ENCODE measurements at places on chromosomes 3 and 15.

GRCh38 chr3:151107177-151107576 is 21.7 kb downstream of the MED12L start:
- no peak for DNase-seq

GRCh38 chr15:79402136-79402535 is 30.0 kb upstream of the MINAR1 start:
- DNase-seq = no peak

GRCh38 chr3:39937315-39937714 is 127.9 kb downstream of the MYRIP start:
- no peak for DNase-seq

DNA sequence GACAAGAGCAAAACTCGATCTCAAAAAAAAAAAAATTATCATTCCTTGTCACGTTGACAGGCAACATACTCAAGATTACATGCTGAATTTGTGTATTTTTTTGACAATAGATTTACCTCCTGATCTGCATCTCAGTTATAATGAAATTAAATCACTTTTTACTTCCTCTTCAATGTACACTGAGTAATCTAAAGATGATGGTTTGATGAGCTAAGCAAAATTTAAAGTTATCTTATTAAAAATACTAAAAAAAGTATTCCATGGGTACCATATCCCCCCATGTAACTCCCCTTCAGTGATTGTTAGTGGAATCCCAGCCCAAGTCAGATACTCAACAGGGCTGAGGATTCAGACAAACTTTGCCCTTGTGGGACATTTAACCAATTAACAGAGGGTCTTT is 463.2 kb downstream of the OCA2 start:
- DNase-seq = no peak

DNA sequence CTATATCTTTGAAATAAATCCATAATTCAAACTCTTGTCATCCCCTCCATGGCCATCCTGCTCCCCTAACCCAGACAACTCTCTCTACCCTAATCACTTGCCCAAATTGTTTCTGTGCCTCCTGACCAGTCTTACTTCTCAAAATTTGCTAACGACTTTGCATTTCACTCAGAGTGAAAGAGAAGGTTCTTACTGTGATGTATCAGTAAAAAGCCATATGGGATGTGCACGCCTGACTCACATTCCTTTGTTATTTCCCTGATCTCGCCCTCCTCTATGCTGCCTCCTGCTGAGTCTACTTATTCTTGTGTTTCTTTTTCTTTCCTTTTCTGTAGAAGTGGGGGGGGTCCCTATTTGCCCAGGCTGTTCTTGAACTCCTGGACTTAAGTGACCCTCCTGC is 487.2 kb upstream of the FRG2C start:
- no peak for DNase-seq

DNA sequence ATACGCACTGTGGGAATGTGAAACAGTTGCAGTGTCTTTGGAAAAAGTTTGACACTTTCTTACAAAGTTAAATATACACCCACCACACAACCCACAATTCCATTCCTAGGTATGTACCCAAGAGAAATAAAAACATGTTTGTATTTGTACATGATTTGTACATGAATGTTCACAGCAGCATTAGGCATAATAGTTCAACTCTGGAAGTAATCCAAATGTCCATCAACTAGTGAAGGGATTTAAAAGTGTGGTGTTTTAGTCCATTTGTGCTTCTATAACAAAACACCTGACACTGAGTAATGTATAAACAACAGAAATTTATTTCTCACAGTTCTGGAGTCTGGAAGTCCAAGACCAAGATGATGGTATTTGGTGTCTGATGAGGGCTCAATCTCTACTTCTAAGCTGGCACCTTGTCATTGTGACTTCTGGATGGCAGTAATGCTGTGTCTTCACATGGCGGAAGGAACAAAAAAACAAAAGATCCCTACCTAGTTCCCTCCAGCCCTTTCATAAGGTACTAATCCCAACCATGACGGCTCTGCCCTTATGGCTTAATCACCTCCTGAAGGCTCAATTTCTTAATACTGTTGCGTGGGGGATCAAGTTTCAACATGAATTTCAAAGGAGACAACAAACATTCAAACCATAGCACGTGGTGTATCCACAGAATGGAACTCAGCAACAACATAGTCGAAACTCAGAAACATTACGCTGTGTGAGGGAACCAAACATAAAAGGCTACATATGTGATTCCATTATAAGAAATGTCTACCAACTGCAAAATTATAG is 120.5 kb downstream of the AQP9 start:
- DNase-seq = peak; percentile 83

- no peak for DNase-seq
These were observed 6.6 kb downstream of the FSD2 start for GRCh38 chr15:82799183-82799841.

DNA sequence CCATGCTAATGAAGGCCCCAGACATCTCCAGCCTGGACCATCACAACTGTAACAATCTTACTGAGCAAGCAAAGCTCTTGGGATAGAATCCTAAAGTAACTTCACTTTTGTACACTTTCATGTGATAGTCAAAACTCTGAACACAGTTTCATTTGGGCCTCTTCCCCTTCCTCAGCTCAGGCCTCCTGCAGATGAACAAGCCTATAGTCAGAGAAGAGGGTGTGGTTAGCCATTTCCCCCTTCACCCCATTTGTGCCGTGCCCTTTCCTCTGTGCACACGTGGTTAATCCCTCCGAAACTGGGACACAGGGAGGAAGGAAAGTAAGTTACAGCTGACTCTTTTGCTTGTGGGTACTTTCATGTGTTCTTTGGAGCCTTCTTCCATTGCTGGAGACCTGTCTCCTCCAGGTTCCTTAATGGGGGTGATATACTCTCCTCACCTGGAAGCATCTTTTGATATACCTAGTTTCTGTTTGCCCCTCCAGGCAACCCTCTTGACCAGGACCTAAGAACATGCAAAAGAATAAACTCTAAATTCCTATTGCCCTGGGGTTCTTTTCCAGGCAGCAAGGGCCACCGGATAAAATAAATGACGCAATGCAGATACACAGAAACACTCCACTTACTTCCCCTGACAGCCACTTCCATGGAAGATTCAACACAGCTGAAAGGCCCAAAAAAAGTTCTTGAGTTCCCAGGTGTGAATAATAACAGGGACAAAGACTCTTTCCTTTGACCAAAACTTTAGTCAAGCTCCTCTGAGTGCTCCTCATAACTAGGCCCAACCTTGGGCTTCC is 29.6 kb upstream of the CSTA start:
- no peak for DNase-seq

DNA sequence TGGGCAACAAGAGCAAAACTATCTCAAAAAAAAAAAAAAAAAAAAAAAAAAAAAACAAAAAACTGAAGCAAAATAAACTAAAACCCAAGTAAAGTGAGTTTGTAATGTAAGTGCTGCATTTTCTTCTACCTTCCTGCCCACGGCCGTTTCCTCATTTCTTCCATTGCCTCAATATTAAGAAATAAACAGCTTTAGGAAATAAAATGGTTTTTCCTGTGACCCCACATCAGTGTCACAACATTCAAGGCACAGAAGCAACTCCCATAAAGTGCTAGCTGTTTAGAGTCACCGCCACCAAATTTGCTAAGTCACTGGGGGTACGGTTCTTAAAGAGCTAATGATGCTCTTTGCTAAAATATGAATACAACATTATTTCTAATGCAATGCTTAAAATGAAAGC is 3.3 kb downstream of the PKM start:
- no peak for DNase-seq

GRCh38 chr3:189936201-189936945 is 184.3 kb downstream of the P3H2 start:
- no peak for DNase-seq

DNA sequence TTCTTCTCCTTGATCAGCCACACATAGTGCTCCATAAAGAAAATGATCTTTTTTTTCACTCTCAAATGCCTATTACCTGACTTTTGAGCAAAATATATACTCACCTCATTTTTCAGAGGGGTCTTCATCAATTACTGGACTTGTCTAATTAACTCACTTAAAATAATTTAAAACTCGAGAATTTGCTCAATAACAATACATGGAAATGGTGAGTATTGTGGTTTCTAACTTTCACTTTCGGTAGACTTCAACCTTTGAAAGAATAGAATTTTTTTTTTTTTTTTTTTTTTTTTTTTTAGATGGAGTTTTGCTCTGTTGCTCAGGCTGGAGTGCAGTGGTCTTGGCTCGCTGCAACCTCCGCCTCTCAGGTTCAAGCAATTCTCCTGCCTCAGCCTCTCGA is 17.7 kb upstream of the EPHB1 start:
- no peak for DNase-seq

DNA sequence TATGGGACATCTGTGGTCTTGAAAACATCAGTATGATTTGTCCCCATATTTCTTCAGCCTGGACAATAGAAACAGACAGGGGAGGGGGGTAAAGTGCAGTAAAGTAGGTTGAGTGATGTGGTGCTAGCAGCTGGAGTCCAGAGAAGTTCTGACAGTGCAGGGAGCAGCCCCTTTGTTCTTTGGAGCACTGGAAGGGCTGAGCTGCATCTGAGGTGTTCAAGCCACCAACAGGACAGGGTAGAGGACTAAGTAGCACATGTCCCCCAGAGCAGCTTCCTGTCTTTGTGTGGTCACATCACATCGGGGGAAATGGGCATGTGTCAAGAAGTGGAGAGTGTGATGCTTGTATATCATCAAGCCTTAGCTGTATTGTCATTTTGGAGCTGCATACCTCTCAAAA is 12.1 kb downstream of the MRPS22 start:
- DNase-seq = peak; percentile 45

GRCh38 chr3:25849641-25850385 is 59.9 kb downstream of the OXSM start:
- DNase-seq = no peak

DNA sequence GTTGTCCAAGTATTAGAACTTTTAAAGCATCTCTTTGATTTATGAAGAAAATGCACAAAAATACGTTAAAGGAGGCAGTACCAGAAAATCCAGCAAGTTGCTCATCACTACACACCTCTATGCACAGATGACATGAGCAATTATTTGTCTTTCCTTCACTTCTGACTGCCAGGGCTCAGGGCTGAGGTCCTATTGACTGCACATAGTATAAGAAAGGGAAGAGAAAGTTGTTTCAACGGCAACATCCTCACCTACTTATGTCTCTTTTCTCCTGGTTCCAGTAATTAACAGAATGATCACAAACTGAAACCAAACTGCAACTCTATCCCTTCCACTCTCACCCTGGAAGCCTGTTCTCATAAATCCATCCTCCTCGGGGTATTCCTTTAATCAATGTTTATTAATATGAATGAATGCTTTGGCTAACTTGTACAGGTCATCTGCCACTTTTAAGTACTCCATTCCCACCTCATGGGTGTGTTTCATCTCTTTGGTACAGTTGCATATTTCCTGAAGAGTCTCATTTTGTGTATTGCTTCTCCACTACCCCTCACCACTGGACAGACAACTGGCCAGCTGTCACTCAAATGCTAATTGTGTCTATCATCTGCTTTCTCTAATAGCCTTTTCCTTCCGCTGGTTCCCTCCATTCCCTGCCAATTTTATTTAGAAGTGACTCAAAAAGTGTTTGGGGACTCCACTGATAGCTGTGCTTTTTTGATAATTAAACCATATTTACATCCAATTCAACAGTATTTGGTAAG is 34.5 kb downstream of the RAB27A start:
- DNase-seq = no peak

- DNase-seq = no peak
These were observed 108.5 kb downstream of the TNIK start for GRCh38 chr3:171351676-171352075.

GRCh38 chr3:42031808-42032480 is 59.2 kb upstream of the TRAK1 start:
- DNase-seq = peak; percentile 84

GRCh38 chr3:131705558-131706051 is 202.8 kb upstream of the MRPL3 start:
- DNase-seq = peak; percentile 99

- DNase-seq = no peak
These were observed 7.3 kb upstream of the CHCHD6 start for GRCh38 chr3:126696701-126697267.

GRCh38 chr15:39817892-39818291 is 35.3 kb upstream of the FSIP1 start:
- DNase-seq = no peak

GRCh38 chr3:158109295-158109803 is 540 bp upstream of the RSRC1 start:
- no peak for DNase-seq

GRCh38 chr3:10911350-10912002 is 81.1 kb upstream of the SLC6A1 start:
- DNase-seq = no peak

- no peak for DNase-seq
These were observed 46.2 kb downstream of the CTDSPL start for GRCh38 chr3:37907906-37908305.

GRCh38 chr15:44811337-44811736 is 75.0 kb downstream of the TRIM69 start:
- DNase-seq = peak; percentile 8

GRCh38 chr3:197593046-197593380 is 37.2 kb upstream of the BDH1 start:
- no peak for DNase-seq

DNA sequence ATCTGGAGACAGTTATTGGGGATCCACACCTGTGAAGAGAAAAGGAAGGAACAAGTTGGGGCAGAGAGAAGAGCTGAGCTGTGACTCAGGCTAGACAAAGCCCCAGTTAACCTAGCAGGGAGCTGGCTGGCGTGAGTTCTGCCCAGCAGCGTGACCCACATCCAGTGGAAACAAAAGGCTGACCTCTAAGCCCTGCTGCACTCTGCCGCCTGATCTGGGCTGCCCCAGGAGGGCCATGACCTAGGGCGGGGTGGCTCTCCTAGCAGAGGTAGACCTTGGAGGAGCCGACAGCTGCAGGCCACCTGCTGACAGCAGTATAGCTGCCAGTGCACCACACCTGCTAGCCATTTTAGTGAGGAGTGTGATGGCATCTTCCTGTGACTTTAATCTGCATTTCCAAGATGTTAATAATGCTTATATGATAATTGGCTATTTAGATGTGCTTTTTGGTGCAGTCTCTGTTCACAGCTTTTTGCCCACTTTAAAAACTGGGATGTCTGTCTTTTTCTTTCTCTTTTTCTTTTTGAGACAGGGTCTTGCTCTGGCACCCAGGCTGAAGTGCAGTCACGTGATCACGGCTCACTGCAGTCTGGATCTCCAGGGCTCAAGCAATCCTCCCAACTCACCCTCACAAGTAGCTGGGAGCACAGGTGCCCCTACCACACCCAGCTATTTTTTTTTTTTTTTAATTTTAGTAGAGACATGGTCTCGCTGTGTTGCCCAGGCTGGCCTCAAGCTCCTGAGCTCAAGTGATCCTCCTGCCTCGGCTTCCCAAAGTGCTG is 78.1 kb downstream of the LSM3 start:
- peak; percentile 12 for DNase-seq

DNA sequence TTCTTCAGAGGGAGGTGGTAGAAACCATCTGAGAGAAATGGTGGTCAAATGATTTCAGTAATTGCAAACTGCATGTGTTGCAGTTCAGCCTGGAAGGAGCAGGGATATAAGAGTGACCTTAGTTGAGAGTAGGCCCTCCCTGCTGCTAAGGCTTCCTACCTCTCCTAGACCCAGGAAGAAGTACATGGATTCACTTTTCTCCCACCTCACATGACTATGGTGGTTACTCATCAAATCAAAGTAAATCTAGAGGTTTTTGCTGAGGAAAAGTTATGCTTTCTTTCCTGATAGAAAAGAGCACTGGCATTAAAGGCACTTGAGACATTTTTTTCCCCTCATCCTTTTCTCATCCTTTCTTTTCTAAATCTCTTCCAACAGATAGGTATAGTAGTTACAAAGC is 43.2 kb upstream of the LEKR1 start:
- no peak for DNase-seq

Data from NCI-H82 (cell line).